ENCODE measurements at places on chromosomes 16 and 17.

- DNase-seq = no peak
These were observed 1179.5 kb upstream of the GOT2 start for GRCh38 chr16:59913666-59914065.

- DNase-seq = no peak
These were observed 10.5 kb downstream of the FAM83G start for GRCh38 chr17:18993905-18994526.

DNA sequence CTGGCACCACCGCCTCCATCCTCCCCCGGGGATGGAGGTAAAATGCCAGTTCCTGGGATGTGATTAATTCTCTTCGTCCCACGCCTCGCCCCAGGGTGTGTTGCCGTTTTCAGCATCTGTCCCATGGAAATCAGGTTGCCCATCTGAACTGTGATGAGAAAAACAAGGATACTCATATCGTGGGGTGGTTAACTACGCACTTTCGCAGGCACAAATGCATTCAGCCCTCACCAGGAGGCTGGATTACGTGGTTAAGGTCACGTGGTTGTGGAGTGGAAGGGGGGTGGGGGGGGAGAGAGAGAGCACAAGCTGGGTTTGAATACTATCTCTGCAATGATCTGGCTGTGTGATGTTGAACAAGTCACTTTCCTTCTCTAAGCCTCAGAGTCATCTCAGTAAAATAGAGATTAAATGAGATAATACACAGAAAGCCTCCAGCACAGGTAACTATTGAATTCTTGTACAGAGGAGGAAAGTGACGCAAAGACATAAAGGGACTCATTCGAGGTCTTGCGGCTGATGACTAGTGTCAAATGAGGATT lies 74.7 kb downstream of the BMERB1 start:
- no peak for DNase-seq

- DNase-seq = no peak
These were observed 109.9 kb downstream of the RBFOX3 start for GRCh38 chr17:79500745-79501618.

DNA sequence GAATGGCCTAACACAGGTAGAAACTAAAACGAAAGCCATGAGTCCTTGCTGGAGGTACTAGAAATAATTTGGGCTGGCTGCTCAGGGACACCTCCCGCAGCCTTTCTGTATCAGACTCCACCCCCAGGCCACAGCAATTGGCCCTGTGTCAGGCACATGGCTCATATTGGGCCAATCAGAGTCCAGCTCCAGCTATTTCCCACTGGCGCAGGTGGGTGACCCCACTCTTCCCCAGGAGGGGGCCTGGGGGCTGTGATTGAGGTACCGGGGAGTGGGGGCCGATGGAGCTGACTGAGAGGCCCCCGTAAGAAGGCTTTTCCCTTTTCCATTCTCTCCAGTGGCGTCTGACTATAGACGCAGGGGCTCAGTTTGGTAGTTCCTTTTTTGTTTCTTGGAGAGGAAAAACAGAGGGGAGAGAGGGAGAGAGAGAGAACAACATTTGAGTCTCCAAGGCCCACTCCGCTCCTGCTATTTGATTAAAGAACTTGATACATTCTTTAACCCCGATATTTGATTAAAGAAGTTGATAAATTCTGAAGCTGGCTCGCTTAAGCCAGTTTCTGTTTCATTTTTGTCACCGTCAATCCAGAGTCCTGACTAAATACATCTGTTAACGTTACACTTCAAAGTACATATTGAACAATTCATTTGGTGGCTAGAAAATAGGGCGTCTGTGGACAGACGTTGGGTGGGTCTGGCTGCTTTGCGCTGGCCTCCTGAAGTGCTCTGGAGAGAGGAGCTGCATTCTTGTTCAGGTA lies 26.3 kb downstream of the FOXL1 start:
- no peak for DNase-seq

DNA sequence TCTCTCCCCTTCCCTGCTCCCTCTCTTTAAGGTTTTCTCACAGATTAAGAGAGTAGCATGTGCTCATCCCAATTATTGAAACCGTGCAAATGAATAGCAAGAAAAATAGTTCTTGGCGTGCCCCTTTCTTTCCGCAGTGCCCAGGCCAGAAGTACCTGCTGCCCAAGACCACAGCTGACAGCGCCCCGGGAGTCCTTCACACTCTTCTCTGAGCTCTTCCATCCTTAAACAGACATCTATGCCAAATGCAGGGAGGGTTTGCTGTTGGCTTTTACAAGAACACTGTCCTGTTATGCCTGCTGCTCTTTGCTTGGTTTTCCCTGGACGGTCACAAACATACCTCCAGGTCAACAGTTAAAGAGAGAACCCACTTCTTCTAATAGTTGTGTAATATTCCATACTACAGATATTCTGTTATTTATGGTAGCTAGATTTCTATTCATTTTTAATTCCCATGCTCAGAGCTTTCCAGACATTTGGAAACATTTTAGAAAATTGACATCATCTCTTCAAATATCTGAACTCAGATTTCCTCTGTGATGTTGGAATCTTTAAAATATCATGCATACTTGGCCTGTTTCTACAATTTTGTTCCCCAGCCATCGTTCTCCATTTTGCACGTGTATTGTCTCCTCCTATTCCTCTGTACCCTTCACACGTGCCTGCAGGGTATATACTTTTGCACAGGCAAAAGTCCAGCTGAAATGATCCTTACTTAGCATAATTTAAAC lies 416.7 kb downstream of the WWOX start:
- no peak for DNase-seq

DNA sequence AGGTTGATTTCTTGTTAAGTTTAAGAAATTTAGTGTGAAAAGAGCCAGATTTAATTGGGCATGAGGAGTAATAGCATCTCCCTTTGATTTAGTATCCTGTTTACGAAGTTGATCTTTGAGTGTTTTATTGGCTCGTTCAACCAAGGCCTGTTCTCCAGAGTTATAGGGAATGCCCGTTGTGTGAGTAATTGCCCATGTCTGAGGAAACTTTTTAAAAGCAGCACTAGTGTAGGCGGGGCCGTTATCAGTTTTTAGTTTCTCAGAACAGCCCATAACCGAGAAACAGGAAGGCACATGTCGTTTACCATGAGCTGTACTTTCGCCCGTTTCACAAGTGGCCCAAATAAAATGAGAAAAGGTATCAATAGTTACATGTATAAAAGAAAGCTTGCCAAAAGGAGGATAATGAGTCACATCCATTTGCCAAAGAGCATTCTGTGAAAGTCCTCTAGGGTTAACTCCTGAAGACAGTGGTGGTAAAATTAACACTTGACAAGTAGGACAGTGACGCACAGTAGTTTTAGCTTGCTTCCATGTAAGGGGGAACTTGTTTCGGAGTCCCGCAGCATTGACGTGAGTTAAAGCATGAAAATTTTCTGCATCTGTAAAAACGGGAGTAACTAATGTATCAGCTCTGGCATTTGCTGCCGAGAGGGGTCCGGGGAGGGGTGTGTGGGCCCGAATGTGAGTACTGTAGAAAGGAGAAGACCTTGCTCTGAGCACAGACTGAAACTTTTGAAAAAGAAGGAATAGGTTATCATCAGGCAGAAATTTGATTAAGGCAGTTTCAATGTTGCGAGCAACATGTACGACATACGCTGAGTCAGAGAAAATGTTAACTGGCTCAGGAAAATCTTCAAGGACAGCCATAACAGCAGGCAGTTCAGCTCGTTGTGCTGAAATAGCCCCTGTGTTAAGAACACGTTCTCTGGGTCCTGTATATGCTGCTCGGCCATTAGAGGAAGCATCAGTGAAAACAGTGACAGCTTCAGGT lies 18.5 kb upstream of the KCTD5 start:
- DNase-seq = peak; percentile 21

GRCh38 chr17:8073627-8074484 lies 13.7 kb downstream of the ALOX12B start:
- peak; percentile 85 for DNase-seq

DNA sequence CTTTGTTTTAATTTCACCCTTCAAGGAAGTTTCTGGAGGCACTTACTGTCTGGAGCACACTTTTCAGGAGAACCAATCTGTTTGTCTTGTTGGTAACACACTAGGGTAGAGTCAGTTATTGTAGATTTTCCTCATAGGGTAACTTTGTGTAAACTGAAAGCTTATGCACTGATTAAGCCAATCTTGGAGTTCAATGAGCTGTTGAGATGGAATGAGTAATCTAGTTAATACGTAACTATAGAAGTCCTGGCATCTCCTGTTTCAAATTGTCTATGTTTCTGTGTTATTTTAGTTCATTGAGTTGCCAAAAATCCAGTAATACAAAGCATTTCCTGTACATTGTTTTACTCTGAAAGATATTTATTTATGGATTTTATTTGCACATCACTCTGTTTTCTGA lies 111.6 kb upstream of the HAS3 start:
- DNase-seq = no peak

- DNase-seq = no peak
These were observed 33.1 kb downstream of the ZNF423 start for GRCh38 chr16:49822649-49823370.

- DNase-seq = no peak
These were observed 3.6 kb downstream of the LRRC75A start for GRCh38 chr17:16488186-16488967.

DNA sequence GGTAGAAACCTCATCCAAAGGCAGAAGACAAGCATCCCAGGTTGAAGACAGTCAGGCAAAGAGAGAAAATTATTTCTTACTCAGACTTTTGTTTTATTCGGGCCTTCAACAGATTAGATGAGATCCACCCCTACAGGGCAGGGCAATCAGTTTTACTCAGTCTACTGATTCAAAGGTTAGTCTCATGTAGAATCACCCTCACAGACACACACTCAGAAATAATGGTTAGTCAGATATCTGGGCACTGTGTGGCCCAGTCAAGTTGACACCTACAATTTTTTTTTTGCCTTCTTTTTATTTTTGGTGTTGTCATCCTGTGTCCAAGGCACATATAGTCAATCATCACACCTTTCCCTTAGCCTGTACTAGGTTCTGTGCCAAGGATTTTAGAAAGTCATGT lies 729.8 kb downstream of the WWOX start:
- DNase-seq = no peak

- DNase-seq = no peak
These were observed 135.0 kb downstream of the BRIP1 start for GRCh38 chr17:61728297-61728836.

DNA sequence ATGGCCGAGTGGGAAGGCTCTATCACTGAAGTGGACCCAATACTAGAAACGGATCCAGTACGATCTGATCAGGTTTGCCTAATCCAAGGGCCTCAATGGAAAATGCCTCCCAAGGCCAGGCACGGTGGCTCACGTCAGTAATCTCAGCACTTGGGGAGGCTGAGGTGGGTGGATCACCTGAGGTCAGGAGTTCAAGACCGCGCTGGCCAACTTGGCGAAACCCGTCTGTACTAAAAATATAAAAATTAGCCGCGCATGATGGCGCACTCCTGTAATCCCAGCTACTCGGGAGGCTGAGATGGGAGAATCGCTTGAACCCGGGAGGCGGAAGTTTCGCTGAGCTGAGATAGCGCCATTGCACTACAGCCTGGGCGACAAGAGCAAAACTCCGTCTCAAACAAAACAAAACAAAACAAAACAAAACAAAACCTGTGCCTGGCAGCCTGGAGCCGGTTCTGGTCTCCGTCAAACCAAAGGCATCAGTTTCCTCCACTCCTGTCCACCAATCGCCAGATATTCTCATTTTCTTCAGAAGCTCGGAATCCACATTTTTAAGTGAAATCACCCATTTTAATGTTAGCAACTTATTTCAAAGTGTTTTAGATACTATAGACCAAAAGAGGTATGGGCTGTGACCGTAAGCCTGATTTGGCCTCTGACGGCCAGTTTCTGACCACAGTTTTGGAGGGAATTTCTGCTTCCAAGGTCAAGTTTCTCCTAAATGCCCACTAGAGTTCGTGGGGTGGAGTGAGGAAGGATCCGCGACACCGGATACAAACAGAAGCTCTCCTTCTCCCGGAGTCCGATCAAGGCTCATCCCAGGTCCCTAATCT lies 664 bp downstream of the NQO1 start:
- no peak for DNase-seq

GRCh38 chr16:5649762-5650743 lies 552.5 kb upstream of the EEF2KMT start:
- no peak for DNase-seq

DNA sequence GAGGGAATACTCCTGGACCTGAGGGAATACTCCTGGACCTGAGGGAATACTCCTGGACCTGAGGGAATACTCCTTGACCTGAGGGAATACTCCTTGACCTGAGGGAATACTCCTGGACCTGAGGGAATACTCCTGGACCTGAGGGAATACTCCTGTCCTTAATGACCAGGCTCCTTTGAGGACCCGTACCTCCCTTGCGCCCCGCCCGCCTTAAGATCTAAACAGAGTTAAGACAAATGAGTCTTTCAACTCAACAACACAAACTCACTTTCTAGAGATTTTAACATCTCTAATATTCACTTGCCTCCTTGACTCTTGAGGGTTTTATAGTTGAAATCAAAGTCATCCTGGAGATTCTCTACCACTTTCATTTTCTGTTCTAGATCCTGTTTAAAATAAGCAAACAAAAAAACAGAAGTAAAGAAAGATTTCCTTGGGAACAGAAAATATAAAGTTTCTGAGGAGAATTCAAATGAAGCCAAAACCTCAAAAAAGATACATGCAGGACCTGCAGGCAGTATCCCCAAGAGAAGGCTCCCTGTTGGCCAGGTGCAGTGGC lies 49.7 kb downstream of the STAT3 start:
- DNase-seq = no peak

Measured in HEK293T (cell line).